Epithelial cell of esophagus (primary cell): ENCODE measurements at places on chromosomes 1 and 21.
A peak's percentile ranks its signal among the peaks of the same experiment; 100 is the strongest.

DNA sequence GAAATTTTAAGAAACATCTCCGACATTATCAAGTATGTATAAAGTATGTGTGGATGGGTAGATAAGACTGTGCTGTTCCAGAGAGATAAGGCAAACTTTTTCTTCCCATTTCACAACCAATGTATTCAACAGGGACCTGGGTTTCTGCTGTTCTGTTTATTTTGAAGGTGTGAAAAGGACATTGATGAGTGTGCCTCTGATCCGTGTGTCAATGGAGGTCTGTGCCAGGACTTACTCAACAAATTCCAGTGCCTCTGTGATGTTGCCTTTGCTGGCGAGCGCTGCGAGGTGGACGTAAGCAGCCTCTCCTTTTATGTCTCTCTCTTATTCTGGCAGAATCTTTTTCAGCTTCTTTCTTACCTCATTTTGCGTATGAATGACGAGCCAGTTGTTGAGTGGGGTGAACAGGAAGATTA is 174.0 kb downstream of the CRB1 start:
- DNase-seq: peak; percentile 66

DNA sequence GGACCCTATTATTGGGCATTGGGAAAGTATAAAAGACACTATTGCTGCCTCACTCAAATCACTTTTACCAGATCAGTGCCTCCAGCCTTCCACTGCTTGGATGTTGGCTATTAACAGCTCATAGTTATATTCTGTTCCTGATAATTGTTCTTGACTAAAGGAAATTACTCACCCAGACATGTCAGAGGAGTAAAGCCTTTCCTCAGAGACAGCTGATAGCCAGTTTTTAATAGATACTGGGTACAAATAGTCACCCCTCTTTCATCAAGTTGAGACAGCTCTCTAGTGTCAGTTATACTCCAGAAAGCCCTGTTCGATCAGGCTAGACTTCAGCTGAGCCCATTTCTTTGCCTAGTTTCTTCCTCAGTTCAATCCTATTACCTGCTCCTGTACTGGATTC is 876.1 kb upstream of the B3GALT2 start:
- DNase-seq: peak; percentile 68

DNA sequence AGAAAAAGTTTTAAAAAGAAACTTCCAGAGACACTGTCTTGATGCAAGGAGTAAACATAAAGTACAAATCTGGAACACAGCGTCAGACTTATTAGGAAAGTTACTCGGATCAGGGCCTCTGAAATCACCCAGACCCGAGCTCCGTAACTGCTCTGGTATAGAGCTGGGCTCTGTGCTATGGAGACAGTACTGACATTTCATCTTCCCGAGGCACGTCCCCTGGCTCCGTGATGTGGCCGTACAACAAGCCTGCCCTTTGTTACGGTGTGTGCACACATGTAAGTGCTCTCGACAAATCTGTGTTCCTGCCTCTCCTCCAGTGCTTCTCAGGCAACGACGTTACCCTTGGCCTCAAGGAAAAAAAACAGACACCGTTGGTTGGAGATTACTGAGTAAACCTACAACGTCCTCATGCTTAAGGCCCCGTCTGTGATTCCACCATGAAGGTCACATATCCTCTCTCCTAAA is 107.0 kb upstream of the IRF2BP2 start:
- DNase-seq: no peak

GRCh38 chr1:226645279-226645976 is 93.7 kb downstream of the ITPKB start:
- DNase-seq: no peak

GRCh38 chr1:192579010-192579738 is 3.6 kb downstream of the RGS1 start:
- peak; percentile 30 for DNase-seq

DNA sequence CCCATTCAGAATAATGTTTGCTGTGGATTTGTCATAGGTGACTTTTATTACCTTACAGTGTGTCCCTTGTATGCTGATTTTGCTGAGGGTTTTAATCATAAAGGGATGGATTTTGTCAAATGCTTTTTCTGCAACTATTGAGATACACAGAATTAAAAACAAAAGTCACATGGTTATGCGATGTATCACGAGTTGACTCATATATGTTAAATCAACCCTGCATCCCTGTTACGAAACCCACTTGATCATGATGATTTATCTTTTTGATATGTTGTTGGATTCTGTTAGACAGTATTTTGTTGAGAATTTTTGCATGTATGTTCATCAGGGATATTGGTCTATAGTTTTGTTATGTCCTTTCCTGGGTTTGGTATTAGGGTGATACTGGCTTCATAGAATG is 10.7 kb upstream of the OR2T34 start:
- DNase-seq: peak; percentile 32

GRCh38 chr1:226063224-226063976 is 884 bp downstream of the H3-3A start:
- peak; percentile 43 for DNase-seq

DNA sequence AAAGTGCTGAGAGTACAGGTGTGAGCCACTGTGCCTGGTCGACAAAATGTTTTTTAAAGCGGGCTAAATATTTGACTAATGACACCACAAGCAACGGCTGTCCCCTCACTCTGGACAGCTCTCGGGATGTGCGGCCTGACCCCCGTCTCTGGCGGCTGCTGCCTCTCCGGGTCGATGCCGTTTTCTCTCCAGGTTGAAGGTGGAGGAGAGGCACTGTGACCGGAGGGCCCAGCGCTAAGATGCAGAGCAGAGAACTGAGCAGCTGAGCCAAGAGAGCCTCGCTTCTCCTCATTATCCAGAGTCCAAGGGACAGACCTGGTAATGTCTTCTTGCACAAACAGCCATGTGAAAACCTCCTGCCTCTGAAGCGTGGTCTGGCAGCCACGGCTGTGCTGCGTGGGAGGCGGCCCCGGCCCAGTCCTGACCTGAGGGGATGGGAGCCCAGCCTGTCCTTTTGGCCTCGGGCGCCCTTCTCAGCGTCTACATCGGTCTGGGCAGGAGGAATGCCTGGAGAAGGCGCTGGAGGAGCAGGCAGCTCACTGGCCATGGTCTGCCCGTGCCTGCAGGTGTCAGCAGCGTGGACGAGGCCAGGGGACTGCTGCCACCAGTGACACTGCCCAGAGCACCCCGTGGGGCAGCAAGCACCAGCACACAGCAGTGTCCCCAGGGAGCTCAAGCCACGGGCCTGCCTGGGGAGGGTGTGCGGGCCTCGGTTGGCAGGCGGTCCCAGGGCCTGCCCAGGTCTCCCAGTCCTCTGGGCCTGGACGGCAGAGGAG is 10.3 kb downstream of the MORN1 start:
- DNase-seq: no peak

DNA sequence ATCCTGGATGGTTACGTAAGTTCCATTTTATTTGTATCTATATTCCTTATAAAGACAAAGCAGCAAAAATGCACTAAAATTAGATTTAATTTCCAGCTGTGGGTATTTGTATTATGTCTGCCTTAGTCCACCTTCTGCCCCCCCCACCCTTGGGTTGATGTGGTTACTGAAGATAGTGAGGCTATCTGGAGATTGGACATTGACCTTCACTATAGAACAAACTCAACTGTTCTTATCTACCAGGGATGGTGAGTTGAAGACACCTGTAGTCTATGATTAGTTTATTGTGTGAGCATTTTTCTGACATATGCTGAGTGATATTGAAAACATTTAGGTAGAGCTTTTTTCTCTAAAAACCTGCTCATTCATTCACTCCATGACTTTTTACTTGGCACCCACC is 122.2 kb downstream of the NFIA start:
- no peak for DNase-seq

GRCh38 chr1:58649555-58649954 is 50.3 kb downstream of the MYSM1 start:
- DNase-seq: peak; percentile 18
